ENCODE measurements at places on chromosomes 3 and 15.

DNA sequence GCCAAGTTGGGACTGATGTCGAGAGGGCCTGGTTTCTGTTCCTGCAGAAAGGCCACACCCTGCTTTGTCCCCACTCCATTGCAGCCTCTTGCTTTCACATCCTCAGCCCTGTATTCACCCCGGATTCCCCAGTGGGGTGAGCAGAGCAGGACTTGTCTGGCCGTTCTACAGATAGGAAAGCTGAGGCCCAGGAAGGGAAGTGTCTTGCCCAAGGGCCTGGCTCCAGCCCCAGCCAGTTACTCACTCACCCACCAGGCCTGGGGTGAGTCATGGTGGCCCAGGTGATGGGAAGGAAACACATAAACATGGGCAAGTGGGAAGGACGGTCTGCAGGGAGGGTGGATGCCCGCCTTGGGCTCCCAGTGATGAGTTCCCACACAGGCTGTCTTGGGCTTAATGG is 6.1 kb upstream of the DUSP7 start:
- DNase-seq = peak; percentile 95

DNA sequence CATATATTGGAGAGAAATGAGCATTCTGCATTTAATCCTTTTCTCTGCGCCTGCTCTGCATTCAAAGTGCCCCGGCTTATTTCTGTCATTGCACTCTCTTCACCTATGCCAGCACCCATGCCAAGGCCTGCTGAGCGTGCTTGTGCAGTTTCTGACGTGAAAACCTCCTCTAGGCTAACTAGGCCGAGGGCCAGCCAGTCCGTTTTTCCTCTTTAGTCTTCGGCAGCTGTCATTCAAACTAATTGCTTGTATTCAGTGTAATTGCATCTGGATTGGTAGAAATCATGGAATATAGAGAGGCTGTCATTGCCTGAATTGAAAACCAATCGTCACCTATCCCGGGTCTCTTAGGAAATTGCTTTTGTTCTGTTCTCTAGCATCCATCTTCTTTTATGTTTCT is 94.0 kb downstream of the ARPP21 start:
- DNase-seq = no peak

DNA sequence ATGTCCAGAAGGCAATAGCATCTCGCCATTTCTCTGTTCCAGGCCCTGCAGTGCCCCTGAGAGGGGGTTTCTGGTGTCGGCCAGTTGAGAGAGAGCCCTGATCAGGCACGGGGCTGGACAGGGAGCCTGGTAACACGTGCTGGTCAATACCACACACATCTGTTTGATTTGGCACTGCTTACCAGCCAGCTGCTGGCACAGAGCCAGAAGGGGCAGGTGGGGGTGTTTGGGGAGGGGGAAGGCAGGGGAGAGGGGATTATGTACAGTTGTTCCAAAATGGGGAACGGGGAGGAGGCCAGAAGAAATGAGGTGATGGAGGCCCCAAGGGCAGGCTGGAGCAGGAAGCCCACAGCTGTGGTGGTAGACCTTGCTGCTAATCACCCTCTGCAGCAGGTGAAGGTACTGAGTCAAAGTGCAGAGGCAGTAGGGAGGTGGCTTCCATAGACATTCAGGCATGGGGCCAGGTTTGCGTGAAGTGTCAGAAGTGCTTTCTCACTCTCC is 153.5 kb upstream of the LPP start:
- DNase-seq = no peak

DNA sequence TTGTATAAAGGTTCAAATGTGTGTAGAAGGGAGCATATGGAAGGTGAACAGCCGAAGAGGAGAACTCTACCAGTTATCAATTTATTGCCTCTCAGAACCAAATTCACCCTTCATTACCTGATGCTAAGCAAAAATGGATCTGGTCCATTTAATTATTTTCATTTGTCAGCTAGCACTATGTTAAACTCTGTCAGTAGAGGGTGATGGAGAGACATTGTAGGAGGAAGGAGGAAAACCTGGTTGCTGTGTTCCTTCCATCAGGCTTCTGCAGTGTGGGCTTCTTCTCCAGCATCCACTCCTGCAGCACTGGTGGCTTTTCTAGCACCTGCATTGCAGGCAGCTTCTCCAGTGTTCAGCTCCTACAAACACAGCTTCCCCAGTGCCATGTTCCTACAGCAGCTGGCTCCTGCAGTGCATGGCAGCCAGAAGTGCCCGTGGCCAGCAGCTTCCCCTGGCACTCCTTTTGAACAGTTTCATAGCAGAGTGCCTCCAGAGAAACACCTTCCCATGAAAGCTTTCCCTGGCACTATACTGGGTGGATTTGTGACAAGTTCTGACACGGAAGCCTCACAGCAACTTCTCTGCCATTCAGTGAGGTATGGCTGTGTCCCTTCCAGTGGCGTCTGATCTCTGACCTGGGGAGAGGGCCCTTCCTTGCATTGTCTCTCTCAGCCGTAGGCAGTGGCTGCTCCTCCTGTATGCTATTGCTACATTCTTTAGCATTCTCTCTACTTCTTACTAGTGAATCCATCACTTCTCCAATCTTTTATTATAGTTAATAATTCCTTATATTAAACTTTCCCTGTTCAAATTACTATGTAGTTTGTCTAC is 14.6 kb upstream of the IL17RD start:
- DNase-seq = peak; percentile 55

All from ELR (cell line).